NCI-H187 treated with DMSO at 0.1 percent for 48 hours (cell line): ENCODE measurements at places on chromosomes 11 and 22.

GRCh38 chr22:35882211-35883030 lies 146.2 kb downstream of the RBFOX2 start:
- no peak for DNase-seq

DNA sequence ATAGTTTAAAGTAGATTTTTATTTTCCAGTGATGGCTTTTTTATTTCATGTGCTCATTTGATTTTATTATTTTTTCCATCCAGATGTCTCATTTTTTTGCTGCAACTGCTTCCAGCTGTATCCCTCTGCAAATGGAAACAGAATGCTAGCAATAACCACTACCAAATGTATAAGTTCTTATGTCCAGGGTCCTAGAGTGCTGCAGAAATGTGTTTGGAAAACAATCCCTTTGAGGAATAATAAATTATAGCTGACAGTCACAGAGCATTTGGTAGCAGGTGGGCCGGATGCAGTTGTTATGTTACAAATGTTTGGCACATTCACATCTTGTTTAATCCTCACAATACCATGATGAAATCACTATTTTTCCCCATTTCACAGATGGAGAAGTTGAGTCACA lies 300.7 kb upstream of the PDGFD start:
- DNase-seq = no peak

- DNase-seq = no peak
These were observed 74.4 kb downstream of the SLC1A2 start for GRCh38 chr11:35344681-35345574.

DNA sequence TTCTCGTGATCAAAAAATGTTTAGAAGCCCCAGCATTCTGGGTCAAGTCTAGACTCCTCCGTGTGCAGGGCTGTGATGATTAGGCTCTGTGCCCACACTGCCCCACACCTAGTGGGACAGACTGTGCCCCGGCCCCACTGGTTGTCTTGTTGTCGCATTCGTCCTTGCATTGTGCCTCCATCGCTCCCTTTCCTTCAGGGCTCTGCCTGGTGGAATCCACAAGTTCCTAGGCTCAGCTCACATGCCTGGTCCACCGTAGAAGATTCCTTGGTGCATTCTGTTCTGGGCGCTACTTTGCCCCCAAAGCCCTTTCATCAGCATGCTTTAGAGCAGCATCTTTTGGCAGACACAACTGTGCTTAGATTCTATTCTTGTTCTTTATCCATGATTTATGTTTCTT lies 23.5 kb upstream of the THY1 start:
- no peak for DNase-seq

GRCh38 chr11:125952559-125952958 lies 6.7 kb downstream of the VSIG10L2 start:
- no peak for DNase-seq

DNA sequence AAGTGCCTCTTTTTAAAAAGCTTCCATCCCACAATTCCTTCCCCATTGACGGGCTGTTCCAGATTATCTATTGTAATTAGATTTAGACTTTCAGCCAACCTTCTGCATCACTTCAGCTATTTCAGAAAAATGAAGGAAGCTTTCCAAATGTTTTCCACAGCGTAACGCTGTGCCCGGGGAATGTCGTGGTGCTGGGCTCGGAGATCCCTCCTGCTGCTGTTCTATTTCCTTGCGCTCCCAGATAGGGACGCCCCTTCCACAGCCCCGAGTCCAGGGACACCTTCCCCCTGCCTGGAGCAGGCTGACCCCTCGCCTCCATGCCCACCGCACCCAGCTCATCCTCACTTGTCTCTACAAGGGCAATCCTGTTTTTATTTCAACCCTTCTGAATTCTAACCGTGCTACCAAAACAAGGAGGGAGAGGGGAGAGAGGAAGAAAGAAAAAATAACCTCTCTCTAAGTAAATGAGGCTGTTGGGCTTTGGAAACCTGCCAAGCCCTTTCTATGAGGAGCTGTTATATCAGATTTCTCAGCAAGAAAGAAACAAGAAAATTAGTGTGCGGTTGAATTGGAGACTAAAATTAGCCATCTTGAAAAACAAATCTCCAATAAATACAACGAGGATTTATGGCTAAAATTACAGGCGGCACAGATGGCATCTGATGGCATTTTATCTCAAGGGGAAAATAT lies 366.9 kb downstream of the BRD1 start:
- no peak for DNase-seq

DNA sequence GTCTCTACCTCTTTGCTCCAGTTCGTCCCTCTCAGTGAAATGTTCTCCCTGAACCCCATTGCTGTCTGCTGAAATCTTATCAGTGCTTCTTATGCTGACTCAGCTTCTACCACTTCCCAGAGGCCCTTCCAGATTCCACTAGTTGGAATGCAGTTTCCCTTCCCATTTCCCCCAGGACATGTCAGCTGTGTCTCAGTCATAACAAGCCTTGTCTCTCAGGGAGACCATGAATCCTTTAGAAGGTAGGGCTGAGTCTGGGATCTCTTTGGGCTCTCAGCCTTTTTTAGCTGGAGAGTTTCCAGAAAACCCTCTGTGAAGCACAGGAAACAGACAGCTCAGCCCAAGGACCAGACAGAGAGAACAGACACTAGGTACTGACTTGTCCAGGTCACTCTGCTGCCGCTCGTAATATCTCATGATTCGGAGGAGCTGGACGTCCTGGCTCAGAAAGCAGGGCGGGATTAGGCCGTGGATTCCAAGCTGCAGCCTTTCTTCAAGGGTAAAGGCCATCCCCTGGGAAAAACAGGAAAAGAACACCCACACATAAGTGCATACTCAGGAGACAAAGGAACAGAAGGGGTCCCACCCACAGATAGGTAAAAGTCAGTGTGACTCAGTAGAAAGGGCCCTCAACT lies 113.0 kb downstream of the ME3 start:
- DNase-seq = no peak

DNA sequence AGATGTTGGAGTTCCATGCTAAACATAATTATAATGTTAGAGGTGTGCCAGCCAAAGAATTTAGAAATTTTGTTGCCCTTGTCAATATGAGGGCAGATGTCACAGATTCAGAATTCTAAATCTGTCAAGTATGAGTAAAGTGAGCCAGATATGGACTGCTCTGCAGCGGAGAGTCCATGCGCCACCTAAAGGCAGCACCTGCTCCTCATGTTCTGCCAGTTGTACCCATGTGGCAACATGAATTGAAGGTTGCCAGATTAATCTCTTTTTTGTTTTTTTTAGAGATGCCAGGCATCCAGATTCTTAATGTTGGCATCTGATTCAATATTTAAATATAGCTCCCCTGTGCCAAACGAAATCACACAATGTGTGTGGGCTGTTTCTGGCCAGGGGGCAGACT lies 678.6 kb upstream of the ANO5 start:
- DNase-seq = no peak

DNA sequence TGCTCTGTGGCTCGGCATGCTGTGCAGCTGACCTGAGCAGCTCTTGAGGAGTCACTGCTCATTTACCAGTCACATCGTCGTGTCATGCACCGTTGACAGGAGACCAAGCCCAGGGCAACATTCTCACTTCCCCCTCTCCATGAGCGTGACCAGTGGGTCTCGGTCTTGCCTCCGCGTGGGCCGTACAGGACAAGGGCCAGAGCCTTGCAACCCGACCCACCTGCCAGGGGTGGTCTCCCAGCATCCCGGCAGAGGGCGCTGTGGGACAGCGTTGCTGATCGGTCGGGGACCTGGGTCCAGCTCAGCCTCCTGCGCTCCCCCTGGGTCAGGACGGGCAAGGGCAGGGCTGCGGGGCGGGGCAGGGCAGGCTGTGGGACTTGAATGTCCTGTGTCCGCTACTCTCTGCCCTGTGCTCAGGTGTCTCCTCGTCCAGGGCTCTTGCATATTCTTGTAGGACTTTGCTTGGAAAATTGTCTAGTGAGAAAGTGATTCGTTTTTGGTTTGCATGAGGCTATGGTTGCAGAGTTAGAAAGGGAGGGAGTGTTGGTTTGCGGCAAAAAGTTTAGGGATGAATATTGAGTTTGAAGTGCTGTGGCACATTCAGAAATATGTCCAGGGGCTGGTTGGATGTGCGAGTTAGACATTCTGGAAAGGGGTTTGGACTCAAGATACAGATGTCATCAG lies 16.2 kb downstream of the EIF4G2 start:
- no peak for DNase-seq

GRCh38 chr11:2586793-2587131 lies 113.0 kb downstream of the KCNQ1OT1 start:
- no peak for DNase-seq

GRCh38 chr22:43643387-43643786 lies 168.7 kb downstream of the EFCAB6 start:
- DNase-seq = no peak

GRCh38 chr11:101974255-101974654 lies 57.9 kb upstream of the ANGPTL5 start:
- DNase-seq = no peak

- no peak for DNase-seq
These were observed 4.6 kb downstream of the APOL4 start for GRCh38 chr22:36197065-36197440.

DNA sequence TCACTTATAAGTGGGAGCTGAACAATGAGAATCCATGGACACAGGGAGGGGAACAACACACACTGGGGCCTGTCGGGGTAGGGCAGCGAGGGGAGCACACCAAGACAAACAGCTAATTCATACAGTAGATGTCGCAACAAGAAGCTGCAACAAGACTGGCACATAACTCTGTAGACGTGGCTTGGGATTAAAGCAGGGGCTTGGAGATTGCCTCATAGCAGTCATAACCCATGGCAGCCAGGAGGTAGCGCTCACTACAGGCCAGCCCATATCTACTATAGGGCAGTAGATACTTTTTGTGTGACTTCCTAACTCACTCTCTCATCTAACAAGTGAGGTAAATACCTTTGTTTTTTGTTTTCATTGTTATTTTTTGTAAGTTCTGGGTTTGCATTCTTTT lies 1.7 kb upstream of the OR9G4 start:
- DNase-seq = no peak

DNA sequence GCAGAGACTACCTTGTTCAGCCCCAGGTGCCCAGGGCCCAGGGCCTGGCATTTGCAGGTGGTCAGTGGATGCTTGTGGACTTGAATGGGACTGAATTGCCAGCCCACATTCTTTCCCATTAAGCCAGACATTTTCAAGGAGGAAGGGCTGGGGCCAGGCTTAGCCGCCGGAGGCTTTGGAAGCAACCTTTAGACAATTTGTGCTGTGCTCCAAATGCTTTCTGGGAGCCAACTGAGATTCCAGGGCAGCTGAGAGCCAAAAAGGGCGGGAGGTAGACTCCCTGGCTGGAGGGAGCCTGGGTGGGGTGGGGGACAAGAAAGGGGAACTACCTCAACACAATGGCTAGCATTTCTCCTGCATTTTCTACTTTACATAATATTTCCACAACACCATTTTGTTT lies 54.8 kb upstream of the TIMP3 start:
- DNase-seq = no peak

DNA sequence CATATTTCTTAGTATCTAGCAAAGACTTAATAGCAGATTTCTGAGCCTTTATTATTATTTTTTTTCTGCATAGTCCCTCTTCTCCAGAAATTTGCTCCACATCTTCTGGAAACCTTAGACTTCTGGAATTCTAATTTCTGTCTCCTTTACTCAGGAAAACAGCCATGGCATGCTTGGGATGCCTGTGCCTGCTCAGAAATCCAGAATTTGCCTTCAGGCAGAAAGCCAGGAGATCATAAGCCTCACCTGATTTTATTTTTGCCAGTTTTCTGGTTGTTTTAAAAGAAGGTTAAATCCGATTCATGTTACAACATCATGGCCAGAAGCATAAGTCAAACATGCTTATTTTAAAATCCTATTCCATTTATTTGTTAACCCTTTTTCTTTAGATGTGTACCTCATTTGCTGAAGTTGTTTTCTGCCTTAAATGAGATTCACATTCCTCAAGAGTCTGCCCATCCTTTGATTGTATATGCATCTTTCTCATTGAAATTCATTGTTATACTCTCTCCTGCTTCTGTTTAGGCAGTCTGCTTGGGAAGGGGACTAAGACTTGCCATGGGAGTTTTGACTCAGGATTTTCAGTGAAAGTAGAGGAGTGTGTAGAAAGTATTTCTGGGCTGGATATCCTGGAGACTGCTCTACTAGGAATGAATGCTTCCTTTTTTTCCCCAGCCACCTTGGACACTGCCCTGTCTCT lies 37.1 kb downstream of the SIK2 start:
- DNase-seq = no peak

- DNase-seq = no peak
These were observed 466 bp downstream of the FAM168A start for GRCh38 chr11:73597336-73597955.

DNA sequence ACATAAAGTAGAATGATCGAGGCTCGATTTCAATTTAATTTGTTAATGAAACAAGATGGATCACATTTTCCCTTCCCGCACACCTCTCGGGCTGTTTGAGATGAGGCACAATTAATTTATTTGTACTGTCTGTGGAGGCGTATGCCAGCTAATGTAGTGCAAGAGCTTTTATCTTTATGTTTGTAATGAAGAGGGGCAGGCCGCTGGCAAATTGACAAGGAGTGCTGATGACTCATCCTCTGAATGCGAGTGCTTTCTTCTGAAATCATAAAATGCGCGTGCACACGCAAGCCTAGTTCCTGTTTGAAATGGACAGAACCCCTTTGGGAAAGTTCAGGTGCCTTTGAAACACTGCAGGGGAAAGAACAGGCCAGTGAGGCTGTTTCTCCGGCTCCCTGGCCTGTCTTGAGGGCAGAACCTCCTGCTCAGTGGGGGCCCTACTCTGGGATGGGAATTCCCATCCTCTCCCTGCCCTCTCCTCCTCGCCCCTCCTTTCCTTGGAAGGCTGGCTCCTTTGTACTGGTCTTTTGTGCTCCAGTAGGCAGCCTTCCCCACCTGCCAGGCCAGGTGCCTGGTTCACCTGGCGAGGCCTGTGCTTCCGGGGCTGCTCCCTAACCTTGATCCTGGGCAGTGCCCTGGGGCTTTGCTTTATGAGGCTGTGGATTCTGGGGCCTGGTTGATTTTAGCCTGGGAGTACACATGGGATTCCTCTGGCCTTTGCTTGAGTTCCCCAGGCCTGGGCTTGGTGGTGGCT lies 50.3 kb downstream of the TEAD1 start:
- peak; percentile 84 for DNase-seq

DNA sequence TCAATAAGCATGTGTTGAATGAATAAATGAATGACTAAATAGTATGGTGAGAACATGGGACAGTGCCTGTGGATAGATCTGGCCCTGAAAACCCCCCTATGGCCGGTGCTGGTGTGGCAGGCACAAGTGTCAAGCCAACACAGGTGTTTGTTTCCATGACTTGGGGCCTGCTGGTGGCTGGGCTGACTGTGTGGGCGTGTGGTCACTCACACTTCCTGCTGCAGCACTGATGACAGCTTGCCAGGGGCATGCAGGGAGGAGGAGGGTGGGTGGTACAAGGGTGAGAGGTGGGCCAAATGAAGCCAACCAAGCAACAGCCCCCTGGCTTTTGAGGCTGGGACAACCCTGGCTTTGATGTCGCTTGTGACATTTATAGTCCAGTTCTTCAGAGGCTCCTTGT lies 30.3 kb upstream of the ABCC8 start:
- no peak for DNase-seq

- DNase-seq = no peak
These were observed 1.6 kb downstream of the THY1 start for GRCh38 chr11:119421351-119421750.

DNA sequence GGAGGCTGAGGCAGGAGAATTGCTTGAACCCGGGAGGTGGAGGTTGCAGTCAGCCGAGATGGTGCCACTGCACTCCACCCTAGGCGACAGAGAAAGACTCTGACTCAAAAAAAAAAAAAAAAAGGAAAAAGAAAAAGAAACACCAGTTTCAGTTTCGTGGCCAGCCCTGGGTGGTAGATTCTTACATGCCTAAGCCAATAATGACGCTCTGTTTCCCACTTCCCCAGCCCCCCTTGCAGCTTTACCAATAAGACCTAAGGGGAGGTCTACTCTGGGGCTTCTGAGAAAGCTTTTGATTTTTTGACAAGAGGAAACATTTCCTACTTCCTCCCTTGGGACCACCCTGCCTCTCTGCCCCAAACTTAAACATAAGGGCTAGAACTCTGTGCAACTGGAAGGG lies 30.0 kb upstream of the PTPRJ start:
- no peak for DNase-seq
